Activated CD4-positive, alpha-beta T cell treated with anti-CD3 and anti-CD28 coated beads, Interleukin-2, amount 50 U/mL, for 4 hours (primary cell): ENCODE measurements at places on chromosomes 12 and 14.

- DNase-seq = no peak
Observed at GRCh38 chr12:93089805-93090569, 160.9 kb upstream of the EEA1 start.

GRCh38 chr12:91852634-91853033, 293.0 kb downstream of the BTG1 start:
- no peak for DNase-seq

DNA sequence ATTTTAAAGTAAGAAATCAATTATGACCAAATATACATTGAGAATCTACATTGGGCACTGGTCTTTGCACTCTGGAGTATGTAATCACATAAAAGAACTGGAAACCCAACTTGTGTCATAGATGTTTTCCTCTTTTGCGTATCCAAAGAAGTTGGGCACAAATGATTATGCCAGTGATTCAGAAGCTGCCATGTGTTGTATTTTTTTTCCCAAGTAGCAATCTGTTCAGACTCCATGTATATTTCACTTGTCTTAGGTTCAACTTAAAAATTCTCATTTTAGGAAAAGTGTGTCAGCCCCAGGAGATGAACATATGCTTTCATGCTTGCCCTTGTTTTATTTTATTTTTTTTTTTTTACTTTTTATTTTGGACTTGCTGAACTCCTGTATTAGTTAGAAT, 441.5 kb downstream of the PDZRN4 start:
- no peak for DNase-seq

DNA sequence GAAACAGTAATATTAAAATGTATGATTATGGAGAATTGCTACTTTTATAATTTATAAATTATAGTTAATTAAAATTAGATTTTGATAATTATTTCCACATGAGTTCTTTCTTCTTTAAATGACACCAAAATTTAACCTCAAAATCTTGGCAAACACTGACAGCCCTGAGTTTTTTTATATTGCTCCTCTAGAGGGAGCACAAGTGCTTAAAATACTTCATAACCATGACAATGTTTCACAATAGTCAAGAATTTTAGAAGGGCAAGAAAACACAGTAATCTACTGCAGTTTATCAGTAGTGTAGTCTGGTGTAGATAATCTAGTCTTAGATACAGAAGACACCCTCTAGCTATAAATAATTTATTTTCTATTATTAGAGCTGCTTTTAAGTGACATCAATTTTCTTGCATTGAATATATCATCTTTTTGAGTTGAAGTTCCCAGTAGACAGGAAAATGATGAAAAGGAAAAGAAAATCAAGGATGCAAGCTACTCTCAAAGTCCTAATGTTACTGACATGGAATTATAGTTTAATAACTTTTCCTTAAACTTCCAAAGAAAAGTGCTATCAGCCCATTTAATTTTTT, 14.3 kb upstream of the PTGER2 start:
- no peak for DNase-seq

DNA sequence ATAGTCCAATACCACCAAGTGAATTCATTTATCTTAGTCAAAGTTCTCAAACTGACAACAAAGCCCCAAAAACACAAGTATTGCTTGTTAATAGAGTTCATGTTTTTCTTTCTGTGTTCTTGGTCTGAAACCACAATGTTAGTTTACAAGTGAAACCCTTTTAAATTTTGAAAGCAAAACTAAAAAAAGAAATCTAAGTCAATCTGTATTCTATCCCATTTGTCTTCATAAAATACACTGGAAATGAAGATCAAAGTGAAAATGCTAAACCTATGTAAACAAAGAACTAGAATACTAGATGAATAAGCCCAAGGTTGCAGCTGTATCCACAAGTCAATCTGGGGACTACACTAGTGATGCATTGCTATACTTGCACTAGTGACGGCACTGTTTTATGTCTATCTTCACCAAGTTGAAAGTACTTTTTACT, 10.4 kb downstream of the MAP4K5 start:
- no peak for DNase-seq

DNA sequence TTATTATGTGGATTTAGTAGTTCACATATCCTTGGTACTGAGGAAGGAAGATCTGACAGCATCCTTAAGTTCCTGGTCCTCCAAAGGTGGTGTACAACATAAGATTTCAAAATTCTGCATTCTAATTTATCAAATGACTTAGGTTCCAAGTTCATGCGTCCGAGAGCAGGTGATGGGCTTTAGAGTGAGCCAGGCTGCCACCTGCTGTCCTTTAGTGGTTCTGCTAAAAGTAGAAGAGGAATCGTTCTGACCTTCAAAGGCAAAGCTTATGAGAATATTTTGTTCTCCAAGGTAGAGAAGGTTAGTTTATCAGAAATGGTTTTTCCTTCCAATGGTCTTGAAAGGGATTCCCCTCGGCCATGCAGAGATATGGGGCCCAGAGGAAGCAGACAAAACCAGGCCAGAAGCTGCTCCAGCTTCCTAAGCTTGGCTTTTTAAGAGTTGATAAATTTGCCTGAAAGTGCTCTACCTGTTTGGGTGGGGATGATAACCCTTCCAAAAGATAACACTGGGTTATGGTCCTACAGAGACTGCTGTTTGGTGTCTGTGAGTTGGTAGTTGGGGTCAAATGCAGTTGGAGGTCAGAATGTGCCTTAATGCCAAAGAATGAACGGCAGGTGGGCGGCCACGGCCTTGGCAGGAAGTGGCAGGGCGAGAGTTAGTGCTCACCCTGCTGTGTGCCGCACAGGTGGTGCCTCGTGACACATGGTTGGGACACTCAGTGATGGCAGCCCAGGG, 29.1 kb upstream of the LRTM2 start:
- DNase-seq = peak; percentile 65

GRCh38 chr14:54697001-54697400, 130.1 kb downstream of the SAMD4A start:
- no peak for DNase-seq
